ENCODE measurements at places on chromosomes 7 and 10.

GRCh38 chr10:52525761-52526160, 211.7 kb downstream of the DKK1 start:
- DNase-seq = no peak

GRCh38 chr7:85489498-85489897, 302.6 kb upstream of the SEMA3D start:
- no peak for DNase-seq

DNA sequence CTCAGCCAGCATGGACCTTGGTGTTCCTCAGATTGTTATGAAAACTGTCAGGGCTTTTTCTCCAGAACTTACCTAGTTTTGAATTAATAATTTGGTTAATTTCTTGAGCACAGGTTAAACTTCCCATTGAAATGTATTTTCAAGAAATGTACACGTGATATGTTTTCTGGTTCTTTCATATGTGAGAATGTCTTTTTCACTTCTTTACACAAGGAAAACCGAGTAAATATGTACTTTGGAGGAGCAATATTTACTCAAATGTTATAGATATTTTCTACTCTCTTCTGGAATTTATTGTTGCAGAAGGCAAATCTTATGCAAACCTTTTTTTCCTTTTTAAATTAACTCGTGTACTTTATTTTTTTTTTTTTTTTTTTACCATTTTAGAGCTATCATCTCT, 134.3 kb downstream of the AHR start:
- no peak for DNase-seq

DNA sequence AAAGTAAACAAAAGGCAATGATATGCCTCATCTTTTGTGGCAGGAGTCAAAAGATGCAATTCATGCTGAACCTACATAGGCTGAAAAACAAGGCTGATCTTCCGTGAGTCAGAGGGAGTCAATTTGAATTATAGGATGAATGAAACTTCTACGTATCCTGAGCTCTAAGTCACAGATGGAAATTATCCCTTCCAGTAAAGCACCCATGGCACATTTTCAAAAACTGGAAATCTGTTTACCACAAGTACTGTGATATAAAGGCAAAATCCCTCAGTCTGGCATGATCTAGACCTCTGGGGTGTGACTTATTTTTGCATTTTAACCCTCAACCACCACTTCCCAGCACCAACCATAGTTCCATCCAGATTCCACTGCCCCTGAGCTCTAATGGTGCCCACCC, 69.6 kb downstream of the NRG3 start:
- DNase-seq = no peak

DNA sequence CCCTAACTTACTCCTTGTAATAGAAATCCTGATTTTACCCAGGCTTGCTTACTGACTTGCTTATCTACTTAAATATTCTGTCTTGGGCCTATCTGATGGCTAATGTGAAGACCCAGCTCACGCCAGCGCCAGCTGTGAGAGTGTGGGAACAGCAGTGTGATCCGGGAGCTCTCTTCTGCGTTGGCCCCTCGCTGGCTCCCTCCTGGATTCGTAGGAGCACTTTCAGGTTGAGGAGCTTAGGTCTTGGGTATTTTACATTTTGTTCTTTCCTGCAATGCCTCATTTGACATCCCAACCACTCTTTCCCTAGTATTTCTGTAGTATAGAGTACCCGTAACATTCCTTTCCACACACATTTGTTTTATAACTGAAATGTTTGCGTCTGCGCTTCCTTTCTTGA, 51.7 kb downstream of the CREM start:
- no peak for DNase-seq

DNA sequence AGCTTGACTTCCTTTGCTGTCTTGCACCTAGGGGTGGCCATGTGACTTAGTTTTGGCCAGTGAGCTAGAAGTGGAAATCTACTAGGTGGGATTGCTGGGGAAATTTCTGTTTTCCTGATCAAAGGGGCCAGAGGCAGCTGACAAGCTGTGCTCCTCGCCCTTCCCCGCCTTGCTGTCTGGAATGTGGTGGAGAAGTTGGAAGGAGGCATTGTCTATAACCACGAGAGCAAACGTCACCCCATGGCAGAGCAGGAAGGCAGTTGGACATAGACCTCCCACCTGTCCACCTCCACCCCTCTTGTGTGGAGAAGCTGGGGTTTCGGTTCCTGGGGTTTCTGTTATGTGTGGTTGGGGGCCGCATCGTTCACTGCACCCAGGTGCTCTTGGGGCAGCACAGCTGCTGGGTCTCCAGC, 7.3 kb downstream of the SFRP5 start:
- DNase-seq = no peak

DNA sequence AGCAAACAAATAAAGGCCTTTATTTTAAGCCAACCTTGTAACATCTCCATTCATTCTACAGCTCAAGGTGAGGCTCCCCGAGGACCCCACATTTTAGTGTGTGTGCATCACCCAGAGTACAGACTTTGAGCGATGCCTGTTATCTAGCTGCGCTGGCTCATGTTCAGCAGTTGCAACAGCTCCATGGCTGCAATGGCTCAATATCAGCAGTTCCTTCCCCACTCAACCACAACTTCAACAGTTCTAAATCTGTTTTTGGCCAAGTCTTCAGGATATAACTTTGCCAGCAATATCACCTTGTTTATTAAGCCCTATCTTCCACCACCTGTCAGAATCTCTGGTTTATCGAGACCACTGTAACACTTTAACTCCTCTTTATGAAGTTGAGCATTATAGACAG, 95.8 kb downstream of the WNT2 start:
- no peak for DNase-seq

DNA sequence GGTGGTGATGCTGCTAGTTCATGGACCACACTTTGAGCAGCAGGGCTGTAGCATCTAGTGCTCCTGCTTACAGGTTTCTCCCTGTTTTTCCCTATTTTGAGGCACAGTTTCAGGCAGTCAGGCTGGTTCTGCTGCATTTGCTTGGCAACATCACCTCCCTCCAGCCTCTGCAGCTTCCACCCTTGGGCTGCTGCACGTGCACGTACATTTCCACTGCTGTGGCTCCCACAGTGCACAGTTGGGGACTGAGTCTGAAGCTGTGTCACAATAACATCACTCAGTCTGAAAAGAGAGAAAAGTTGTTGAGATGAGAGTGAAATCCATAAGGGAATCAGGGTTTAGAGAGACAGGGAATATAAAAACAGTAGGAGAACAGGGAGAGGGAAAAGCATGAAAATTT, 230.7 kb upstream of the FZD1 start:
- DNase-seq = no peak

- no peak for DNase-seq
These were observed 107.9 kb downstream of the PROSER2 start for GRCh38 chr10:11931038-11931437.

DNA sequence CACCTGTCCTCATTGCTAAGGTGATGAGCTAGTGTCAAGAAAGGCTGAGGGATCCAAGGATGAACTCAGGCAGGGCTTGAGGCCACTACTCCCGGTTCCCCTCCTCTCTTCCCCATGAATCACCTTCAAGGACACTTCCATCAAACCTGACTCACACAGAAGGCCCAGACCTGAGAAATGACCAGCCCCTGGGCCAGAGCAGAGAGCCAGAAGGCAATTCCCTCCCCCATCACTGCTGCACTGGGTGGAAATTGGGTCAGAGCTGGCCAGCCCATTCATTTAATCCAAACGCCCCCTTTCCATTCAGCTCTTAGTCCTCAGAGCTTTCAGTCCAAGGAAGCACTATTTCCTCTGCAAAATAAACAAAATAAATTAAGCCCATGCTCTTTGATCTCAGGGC, 182.0 kb downstream of the KCNMA1 start:
- no peak for DNase-seq

DNA sequence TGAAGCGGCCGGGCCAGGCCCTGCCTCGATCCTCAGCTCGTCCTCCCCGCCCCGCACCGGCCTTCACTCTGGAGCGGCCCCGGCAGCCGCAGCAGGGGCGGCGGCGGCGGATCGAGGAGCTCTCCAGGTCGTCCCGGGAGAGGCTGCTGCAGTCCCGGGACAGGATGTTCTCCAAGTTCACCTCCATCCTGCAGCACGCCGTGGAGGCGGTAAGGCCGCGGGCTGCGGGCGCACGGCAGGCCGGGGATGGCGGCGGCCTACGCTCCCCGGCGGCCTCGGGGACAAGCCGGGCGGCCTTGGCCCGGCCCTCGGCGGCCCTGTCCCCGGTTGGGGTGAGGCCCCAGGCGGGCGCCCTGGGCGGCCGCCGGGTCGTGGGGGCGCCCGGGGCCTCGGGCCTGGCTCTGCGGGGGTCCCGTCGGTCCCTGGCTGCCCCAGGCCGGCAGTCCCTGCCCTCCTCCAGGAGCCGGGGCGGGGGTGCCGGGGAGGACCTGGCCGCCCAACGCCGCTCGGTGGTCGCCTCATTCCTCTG, 399 bp downstream of the FHIP2A start:
- no peak for DNase-seq

DNA sequence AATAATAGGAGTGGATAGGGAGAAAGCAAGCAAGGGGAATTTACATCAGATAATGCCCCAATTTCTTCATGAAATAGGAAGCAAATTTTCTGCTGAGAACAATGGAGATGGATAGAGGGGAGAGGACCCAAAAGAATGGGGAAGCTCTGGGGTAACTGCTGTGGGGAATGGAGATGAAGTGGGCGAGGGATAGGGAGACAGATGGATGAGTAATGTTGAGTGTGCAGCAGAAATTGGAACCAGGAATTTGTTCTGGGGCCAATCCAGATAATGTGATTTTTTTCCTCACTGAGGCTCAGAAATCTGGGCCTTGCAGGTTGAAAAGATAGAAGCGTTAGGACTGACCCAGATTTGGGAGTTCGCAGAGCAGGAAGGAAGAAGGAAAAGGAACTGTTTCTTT, 24.5 kb upstream of the MRC1 start:
- no peak for DNase-seq

GRCh38 chr10:96721207-96721572, 876 bp upstream of the PIK3AP1 start:
- no peak for DNase-seq

DNA sequence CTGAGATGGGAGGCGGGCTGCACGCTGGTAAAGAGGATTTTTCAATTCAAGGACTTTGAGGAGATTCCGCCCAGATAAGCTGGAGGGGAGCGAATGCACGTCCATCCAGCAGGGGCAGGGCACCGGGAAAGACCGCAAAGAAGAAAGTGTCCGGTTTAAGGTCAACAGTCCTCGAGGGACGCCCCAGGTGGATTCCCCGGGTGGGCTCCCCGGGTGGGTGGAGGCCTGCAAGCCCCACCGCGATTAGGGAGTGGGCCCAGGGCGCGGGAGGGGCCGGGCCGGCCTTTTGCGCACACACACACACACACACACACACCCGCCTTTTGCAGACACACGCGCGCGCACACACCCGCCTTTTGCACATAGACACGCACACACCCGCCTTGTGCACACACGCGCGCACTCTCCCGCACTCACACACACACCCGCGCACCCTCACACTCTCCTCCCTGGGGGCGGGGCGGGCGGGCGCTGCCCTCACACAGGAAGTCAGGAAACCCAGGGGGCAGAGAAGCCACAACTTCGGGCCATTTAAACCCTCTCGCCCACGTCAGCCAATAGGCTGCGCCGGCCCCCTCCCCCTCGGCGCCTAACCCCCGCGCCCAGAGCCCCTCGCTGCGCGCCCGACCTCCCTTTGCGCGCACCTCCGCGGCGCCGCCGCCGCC, 615 bp downstream of the ARHGAP12 start:
- no peak for DNase-seq

GRCh38 chr7:88395715-88396114, 89.0 kb upstream of the STEAP4 start:
- DNase-seq = no peak

DNA sequence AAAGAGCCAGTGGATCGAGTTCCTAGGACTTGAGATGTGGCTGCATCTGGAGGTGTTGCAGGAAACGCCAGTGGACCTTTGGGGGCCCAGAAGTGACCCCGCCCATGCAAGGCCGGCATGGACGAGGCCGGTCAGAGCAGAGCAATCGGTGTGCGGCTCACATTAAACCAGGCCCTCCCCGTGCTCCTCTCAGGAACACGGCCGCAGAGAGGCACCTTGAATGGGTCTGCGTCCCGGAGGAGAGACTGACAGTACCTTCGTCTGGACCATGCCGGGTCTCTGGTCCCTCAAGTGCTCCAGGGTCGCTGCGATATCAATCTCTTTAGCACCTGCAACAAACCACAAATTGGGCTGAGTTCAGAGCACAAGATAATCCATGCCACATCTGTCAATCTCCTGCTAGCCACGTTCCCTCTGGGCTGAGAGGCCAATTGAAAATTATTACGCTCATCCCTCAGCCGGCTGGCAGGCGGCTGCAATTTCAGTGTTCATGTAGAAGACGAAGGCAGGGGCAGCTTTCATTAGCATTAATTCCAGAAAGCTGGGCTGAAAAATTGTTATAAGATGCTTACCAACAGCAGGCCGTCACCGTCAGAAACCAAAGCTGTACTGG, 212.0 kb downstream of the DNAJB6 start:
- DNase-seq = no peak

- no peak for DNase-seq
These were observed 436 bp downstream of the GNB2 start for GRCh38 chr7:100673942-100674410.

DNA sequence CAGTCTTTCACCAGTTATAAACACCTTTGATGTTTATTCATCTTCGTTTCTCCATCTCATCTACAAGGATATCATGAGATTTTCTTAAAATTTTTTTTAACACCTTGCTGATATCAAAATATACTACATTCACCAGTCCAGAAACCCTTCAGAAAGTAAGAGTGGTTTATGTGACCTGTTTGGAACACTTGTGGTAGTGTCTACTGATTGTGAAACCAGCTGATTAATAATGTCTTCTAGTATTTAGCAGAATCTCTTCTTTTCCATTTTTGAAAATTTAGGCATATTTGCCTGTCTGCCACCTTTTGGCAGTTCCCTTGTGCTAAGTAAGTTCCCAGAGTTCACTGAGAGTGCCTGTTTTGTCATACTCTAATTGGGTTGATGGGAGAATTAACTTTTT, 18.5 kb downstream of the DLD start:
- DNase-seq = no peak

DNA sequence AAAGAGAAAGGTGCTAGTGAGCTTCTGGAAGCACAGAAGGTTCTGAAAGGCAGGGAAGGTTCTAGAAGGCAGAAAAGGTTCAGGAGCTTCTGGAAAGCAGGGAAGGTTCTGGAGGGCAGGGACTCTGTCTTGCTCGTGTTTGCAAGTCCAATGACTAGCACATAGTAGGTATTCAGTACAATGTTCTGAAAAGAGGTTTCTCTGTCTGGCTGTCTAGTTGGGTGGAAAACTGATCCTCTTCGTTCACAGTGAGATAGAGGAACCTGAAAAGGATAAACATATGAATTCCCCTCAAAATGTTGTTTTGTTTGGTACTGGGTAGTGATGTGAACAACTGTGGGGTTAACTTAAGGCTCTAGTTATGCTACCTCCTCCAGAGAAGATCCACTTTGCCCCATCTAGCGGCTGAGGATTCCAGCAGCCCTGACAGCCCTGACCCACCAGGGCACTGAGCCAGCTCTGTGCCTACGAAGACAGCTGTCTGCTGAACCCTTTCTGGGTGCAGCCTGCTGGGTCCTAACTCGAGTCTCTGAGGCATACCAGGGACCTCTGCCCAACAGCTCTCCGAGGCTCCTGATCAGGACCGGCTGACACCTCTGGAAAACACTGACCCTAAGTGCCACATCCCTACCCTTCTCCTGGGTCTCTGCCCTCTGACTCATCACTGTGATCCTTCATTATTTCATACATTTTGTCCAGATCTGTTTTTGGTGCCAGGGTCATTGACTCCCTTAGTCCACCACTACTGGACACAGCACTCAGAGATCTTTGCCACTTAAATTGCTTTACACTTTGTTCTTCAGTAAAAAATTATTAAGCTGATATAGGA, 15.4 kb downstream of the PTPRN2 start:
- DNase-seq = no peak

GRCh38 chr10:120984221-120984620, 133.1 kb downstream of the WDR11 start:
- DNase-seq = no peak

- DNase-seq = no peak
These were observed 5.9 kb downstream of the PGAM2 start for GRCh38 chr7:44059219-44060090.
